ENCODE measurements at places on chromosomes 13 and 19.

DNA sequence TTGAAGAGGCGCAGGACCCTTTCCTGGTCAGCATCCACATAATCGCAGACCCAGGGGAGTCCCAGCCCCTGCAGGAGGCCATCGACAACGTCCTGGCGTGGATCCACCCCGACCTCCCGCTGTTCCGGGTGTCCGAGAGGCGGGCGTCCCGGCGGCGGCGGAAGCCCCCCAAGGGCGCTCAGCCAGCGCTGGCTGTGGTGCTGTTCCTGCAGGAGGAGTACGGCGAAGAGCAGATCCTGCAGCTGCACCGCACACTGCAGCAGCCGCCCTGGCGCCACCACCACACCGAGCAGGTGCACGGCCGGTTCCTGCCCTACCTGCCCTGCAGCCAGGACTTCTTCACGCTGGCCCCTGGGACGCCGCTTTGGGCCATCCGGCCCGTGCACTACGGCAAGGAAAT, 29.3 kb downstream of the FAM124A start:
- no peak for DNase-seq

GRCh38 chr13:50104493-50104892, 89.2 kb downstream of the KCNRG start:
- no peak for DNase-seq

DNA sequence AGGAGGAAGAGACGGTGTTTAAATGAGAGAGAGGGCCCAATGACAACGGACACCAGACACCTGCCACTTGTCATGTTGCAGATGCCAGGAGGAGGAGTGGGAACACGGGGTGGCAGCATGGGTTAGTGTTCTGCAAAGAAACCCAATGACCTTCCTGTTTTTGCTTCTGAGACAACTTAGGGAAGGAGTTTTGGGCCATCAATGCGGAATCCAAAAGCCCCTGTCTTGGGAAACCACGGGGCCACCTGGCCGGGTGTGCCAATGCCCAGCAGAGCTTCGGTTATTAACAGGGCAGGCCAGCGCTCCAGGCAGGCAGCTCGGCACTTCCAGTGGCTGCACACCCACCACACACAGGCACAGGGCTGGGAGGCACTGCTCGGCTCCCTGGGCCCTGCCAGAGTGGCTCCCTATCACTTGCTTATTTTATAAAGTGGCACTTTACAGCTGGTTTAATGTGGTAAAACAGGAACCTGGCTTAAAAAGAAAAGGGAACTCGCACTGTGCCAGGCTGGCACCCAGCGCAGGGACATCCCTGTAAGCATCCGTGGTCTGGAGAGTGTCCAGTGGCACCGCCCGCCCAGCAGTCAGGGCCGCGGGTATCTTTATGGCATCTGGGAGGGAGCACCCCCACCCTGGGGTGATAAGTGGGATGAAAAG, 19.1 kb downstream of the ELL start:
- DNase-seq: no peak

DNA sequence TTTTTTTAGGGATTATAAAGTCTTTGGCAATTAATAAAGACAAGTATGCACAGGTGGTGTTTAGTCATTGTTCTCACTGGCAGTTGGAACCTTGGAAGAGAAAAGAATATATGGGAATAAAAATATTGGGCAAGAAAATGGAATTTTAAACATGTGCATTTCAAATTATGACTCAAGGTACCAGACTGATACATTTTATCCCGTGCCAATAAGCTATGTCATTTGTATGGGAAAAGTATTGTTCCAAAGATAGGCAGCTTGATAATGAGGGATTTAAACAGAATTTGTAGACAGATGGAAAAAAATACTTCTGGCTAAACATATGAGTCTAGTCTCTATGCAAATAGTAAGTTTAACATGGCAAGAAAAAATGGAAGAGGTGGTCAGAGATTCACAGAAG, 169.5 kb upstream of the UFM1 start:
- no peak for DNase-seq

- no peak for DNase-seq
Measured at GRCh38 chr19:547836-548720, 4.2 kb downstream of the GZMM start.

- DNase-seq: no peak
Measured at GRCh38 chr19:45400192-45400591, 4.7 kb downstream of the PPP1R13L start.

- DNase-seq: no peak
Measured at GRCh38 chr19:53775524-53775923, 48.6 kb downstream of the NLRP12 start.

- no peak for DNase-seq
Measured at GRCh38 chr19:34269081-34269480, 14.7 kb downstream of the GARRE1 start.

GRCh38 chr19:49929121-49929610, at the start of the genes ATF5 and NUP62:
TSS of gene ATF5 (plus strand) at chr19:49929205. CDS start at chr19:49930851, 1,646 bp downstream.
TSS of gene NUP62 (minus strand) at chr19:49929504. CDS start at chr19:49909807, 19,697 bp downstream.
- DNase-seq: peak; percentile 91

- no peak for DNase-seq
Measured at GRCh38 chr13:80058626-80059025, 282.3 kb downstream of the SPRY2 start.

GRCh38 chr13:80979035-80979641, 638.2 kb upstream of the SPRY2 start:
- DNase-seq: peak; percentile 69

DNA sequence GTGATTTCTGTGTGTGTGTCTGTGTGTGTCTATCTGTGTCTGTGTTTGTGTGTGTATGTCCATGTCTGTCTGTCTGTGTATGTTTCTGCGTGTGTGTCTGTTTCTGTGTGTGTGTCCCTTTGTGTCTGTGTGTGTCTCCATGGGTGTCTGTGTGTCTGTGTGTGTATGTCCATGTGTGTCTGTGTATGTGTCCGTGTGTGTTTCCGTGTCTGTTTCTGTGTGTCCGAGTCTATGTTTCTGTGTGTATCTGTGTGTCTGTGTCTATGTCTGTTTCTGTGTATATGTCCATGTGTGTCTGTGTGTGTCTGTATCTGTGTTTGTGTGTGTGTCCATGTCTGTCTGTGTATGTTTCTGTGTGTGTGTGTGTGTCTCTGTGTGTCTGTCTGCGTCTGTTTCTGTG, 276.3 kb upstream of the SOX1 start:
- DNase-seq: no peak

- no peak for DNase-seq
Measured at GRCh38 chr13:25203127-25203740, 31.1 kb upstream of the AMER2 start.

DNA sequence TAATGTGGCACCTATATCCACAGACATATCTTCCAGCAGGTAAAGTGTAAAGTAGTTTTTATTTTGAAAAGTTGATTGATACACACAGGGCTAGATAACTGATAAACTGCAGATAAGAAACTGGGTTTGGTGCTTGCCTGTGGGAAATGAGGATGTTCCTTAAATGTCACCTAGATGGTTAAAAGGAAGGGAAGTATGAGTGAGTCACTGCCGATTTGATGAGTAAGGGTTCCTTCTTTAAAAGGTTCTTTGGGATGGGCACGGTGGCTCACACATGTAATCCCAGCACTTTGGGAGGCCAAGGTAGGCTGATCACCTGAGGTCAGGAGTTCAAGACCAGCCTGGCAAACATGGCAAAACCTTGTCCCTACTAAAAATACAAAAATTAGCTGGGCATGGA, 73.8 kb upstream of the FRY start:
- no peak for DNase-seq

- no peak for DNase-seq
Measured at GRCh38 chr19:11451871-11452619, 16.6 kb downstream of the PRKCSH start.

- peak; percentile 49 for DNase-seq
Measured at GRCh38 chr19:16476401-16476800, 4.6 kb upstream of the EPS15L1 start.

- peak; percentile 35 for DNase-seq
Measured at GRCh38 chr13:40922437-40923040, 96.6 kb downstream of the ELF1 start.

- no peak for DNase-seq
Measured at GRCh38 chr13:41780715-41781706, 179.9 kb downstream of the VWA8 start.

DNA sequence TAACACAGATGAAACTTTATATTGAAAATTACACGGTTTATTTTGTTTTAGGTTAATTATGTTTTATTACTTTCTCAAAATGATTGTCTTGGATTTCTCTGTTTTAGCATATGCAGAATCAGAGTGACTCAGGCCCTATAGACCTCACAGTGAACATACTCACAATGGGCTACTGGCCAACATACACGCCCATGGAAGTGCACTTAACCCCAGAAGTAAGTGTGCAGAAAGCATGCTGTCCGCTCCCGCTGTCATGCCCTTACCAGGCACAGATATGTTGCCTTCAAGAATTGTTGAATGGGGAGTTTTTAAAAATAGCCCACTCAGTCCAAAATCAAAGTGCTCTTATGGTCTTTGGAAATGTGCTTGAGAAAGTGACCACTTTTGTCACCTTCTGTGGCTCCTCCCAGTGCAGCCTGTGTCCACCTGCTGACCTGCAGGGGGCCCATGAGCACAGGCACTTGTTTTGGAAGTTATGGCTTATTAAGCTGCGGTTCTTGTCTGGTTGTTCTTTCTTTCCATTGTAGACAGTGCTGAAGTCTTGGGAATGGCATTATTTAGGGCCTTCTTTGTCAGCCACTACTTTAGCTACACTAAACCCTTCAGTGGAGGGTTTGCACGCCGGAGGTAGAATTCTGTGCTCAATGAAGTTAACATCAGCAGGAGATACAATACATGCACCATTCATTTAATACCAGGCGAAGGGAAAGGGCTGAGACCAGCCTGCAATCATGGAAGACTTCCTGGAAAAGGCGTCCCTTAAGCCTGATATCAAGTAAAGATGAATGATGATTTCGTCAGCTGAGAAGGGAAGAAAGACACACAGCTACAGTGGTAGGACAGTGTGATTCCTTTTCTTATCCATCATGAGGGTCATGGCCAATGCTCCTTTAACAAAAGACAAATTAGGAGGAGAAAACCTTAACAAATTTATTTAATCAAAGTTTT, 36.7 kb downstream of the CUL4A start:
- no peak for DNase-seq

GRCh38 chr19:43639519-43640423, at the start of gene CADM4:
TSS of gene CADM4 (minus strand) at chr19:43639850. CDS start at chr19:43639790, 60 bp downstream.
- DNase-seq: no peak

DNA sequence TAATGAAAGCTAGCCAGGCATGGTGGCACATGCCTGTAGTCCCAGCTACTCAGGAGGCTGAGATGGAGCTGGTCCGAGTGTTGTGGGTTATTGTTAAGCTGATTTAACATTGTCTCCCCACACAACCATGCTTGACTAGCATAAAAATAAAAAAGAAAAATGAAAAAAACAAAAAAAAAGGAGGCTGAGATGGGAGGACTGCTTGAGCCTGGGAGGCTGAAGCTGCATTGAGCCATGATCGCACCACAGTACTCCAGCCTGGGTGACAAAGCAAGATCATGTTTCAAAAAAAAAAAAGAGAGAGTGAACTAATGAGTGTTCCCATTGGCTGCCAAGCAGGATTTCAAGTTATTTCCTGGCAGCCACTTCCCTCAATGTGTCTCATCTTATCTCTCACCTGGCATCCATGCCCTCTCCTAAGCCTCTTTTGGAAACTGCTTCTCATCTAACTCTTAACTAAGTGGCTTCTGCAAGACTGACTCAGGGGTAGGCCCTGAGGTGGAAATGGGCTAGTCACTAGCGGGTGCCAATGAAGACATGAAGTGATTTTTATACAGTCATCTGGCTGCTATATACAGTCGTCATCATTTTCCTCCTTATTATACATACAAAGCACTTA, 4.9 kb downstream of the THAP8 start:
- DNase-seq: no peak

GRCh38 chr19:19059837-19060611, 3.8 kb upstream of the SLC25A42 start:
- DNase-seq: no peak

DNA sequence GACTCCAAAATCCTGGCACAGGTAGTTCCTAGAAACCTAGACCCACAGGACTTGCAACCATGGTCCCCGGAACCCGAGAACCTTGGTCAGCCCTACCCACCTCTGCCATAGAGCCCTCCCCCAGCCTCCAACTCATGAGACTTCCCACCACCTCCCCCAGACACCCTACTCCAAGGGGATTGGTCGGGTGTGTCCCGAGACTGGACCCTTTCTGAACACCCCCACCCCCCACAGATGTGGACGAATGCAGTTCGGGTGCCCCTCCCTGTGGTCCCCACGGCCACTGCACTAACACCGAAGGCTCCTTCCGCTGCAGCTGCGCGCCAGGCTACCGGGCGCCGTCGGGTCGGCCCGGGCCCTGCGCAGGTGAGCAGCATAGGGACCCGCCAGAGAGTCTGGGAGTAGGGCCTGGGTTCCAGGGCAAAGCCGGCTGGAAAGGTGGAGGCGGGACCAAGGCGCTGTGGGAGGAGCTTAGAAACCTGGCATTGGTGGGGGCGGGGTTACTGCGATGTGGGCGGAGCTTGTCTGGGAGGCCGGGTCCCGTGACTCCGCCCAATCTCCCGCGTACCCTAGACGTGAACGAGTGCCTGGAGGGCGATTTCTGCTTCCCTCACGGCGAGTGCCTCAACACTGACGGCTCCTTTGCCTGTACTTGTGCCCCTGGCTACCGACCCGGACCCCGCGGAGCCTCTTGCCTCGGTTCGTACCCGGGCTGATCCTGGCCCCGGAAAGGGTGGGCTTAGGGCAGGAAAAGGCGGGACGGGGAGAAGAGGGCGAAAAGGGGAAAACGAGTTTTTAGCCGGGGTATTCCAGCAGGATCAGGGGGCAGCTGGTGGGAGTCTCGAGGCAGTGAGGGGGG, 11.9 kb downstream of the LTBP4 start:
- DNase-seq: peak; percentile 91

DNA sequence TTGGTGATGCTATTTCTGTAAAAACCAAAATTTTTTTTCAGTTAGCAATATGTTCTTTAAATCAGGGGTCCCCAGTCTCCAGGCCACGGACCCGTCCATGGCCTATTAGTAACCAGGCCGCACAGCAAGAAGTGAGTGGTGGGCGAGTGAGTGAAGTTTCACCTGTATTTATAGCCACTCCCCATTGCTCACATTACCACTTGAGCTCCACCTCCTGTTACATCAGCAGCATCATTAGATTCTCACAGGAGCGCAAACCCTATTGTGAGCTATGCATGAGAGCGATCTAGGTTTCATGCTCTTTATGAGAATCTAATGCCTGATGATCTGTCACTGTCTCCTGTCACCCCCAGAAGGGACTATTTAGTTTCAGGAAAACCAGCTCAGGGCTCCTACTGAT, 58.9 kb upstream of the SLC7A1 start:
- DNase-seq: no peak

- DNase-seq: peak; percentile 66
Measured at GRCh38 chr19:35903550-35904179, 1.3 kb downstream of the HCST start.

GRCh38 chr13:25541434-25542123, 169.8 kb downstream of the ATP8A2 start:
- DNase-seq: no peak
